ENCODE measurements at places on chromosomes 12 and 14.
A peak's percentile ranks its signal among the peaks of the same experiment; 100 is the strongest.

- DNase-seq = peak; percentile 86
Measured at GRCh38 chr12:127677537-127678131, 589.3 kb upstream of the TMEM132C start.

DNA sequence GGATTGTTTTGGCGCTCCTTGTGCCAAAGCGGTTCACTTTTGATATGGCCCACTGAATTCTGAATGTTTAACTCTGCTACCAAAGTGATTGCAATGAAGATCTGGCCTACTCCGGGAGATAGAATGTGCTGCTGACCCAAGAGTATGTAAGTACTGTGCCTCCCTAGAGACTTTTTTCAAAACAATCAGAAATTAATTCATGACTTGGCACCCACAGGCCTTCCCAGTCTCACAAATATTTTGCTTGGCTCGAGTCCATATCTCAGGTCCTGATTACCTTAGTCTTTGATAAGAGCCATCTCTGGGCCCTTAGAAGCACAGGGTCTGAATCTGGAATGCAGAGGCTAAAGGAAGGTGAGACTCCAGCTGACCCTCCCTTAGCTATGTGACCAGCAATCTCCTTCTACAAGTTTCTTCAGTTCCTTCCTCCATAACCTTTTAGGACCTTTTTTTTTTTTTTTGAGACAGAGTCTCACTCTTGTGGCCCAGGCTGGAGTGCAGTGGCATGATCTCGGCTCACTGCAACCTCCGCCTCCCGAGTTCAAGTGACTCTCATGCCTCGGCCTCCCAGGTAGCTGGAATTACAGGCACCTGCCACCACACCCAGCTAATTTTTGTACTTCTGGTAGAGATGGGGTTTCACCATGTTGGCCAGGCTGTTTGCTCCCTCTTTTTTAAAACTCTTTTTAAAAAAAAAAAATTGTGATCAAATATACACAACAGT is 49.5 kb upstream of the METAP2 start:
- no peak for DNase-seq

- DNase-seq = peak; percentile 53
Measured at GRCh38 chr12:113835896-113836295, 130.2 kb downstream of the RBM19 start.

DNA sequence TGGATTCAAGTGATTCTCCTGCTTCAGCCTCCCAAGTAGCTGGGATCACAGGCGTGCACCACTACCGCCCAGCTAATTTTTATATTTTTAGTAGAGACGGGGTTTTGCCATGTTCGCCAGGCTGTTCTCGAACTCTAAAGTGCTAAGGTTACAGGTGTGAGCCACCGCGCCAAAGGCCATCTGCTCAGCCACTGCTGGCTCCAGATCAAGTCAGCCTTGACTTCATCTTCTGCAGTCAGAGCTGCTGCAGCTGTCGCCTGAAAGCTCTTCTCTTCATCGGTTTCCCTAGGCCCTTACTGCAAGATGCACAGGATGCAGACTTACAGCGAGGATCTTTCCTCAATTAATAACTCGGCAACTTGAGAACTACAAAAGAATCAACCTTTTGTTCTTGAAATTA is 66.8 kb downstream of the CLIP1 start:
- no peak for DNase-seq

GRCh38 chr12:125351788-125352187 is 286.6 kb downstream of the AACS start:
- DNase-seq = no peak

- no peak for DNase-seq
Measured at GRCh38 chr14:41022932-41023331, 583.7 kb upstream of the LRFN5 start.

GRCh38 chr12:73308079-73308478 is 1035.9 kb downstream of the TRHDE start:
- no peak for DNase-seq

DNA sequence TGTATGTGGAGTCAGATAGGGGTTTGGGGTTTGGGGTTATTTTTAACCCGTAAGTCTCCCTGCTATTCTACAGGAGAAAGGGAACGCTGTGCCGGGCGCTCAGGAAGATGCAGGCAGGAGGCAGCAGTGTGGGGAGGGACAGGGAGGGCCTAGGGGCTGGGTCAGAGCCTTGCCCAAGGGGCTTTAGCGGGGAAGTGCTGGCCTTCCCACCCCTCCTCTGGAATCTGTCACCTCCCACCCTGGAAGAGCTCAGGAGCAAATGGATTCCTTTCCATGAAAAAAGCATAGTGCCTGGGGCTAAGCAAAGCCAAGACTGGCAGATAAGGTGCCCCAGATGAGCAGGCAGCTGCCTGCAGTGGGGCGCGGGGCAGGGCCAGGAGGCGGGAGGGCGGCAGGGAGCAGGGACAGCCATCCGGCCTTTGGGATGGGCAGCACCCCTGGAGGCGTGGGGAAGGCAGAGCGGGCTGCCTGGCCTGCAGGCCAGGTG is 7.3 kb upstream of the INF2 start:
- peak; percentile 51 for DNase-seq

DNA sequence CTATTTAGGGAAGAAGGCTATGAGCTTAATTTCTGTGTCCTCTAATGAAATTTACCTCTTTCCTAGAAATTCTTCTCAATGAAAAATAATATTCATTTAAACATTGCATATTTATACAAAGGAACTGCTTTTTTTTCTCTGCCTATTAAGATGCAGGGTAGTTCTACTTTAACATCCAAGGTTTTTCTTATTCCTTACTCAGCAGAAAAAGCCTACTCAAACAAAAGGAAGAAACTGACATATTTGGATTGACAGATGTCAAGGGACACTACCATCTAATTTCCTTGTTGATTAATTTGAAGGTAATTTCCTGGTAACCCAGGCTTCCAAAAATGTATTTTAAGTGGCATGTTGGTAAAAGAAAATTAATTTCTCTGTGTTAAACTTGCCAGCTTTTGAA is 192.3 kb downstream of the EGLN3 start:
- no peak for DNase-seq

DNA sequence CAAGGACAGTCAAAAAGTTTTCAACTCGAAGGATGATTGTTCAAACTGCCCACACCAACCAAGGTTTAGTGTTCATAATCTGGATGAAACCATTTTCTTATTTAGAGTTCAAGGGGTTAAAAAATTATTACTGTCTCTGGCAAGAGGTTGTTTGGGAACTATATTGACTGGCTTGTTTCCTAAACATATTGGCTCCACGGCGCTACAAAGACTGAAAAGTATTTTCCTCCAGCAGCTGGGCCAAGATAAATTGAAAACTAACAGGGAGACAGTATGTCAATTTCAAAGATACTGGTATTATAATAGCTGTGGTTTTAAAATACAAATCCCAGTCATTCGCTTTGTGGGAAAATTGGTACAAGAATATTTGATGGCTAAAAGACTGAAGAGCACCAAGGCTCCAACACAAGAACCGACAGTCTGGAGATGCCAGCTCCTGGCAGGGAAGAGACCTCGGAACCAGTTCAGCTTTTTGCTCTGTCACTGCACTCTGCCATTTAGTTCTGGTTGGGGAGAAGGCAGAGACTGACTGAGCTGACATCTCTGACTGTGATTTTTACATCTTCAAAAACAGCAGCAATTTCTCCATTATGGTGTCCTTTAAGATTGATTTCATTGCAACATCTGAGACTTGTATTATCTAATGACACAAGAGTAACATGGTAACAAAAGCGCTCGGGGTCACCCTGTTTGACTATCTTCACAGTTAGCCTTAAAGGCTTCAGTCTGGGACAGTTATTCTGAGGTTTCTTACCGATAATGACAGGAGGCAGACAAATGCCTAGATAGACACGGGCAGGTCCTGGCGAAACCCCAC is 62.0 kb downstream of the ST8SIA1 start:
- DNase-seq = no peak

GRCh38 chr12:106747973-106748436 is 26.5 kb upstream of the RIC8B start:
- no peak for DNase-seq

DNA sequence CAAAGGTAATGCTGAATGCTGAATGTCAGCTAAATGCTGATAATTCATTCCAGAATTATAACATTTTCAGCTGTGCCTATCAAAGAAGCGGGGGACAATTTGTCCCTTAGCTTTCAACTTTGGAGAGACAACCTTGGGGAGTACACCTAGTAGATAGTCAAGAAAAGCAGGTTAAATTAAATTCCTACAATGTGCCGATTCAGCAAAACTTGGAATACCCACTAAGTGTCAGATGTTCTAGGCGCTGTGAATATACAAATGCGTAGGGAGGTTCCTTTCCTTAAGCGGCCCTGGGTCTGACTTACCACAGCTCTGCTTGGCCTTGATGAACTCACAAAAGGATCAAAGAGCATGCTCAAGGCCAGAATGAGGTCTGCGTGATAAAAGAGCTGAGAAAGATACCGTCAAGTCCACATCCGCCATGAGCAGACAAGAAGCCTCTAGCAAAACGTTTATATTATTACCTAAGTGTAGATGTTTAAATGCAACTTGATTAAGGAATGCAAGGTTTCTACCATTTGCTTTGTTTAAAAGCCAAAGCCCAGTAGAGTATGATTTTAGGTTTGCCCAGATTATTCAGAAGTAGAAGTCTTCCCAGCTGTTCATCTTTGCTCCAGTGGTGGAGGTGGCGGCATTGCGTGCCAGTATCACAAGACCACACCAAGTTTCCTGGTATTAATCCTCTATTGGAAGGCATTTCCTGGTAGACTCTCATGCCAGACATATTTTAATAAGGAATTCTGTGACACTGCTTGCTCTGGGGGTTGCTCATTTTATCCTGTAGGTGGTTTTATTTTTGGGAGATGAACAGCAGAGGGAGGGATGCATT is 368.6 kb downstream of the DPF3 start:
- DNase-seq = no peak

- no peak for DNase-seq
Measured at GRCh38 chr14:75559451-75560222, 18.8 kb upstream of the FLVCR2 start.

GRCh38 chr12:56127888-56128669 is at the start of gene ESYT1:
Gene ESYT1, plus strand, starts transcription at chr12:56128267. Its CDS starts 53 bp downstream, at chr12:56128320.
- peak; percentile 100 for DNase-seq

DNA sequence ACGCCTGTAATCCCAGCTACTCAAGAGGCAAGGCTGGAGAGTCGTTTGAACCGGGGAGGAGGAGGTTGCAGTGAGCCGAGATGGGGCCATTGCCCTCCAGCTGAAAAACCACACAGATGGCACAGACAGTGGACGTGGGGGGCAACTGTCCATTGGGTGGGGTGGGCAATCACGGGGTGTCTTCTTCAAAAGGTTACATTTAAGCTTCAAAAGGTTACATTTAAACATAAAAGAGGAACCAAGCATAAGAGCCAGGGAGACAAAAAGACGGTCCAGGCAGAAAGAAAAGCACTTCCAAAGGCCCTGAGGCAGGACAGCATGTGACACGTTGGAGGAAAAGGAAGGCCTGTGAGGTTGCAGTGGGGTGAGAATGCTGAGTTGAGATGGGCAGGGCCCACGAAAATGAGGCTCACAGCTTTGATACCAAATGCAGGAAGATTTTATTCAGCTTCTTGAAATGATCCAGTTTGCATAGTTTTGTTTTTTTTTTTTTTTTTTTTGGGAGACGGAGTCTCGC is 10.7 kb downstream of the SCARB1 start:
- DNase-seq = no peak

DNA sequence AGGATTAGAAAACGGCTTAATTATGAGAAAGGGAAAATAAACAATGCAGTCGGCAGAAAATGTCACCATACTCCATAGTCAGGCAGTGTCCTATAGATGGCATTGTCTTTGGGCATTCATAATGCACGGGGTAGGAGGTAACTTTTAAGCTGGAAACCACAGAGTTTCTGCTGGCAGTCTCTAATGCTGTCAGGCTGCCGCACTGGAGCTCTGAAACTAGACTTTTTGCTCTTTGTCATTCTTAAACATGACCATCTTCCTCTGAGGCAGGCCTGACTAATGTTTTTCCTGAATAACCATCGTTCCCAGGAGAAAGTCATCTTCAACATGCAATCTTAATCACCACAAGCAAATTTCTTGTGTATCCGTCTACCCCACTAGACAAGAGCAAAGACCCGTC is 108.8 kb downstream of the ETNK1 start:
- no peak for DNase-seq

- DNase-seq = no peak
Measured at GRCh38 chr12:100741084-100741711, 53.4 kb upstream of the ANO4 start.

DNA sequence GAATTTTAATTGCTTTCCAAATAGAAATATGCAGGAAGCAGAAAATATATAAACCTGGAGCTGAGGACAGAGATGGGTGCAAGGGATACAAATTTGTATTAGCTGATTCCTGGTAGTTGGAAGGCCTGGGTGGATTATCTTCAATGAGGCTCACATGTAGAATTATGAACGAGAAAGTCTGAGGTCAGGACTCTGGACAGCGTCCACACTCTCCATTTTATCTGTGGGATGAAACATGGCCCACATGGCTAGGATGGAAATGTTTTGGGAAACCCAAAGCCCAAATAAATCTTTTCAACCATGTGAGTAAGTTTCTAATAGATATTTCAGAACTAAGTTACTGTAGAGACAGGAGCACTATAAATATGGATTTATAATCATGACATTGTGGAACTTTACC is 256.1 kb downstream of the APAF1 start:
- DNase-seq = no peak

DNA sequence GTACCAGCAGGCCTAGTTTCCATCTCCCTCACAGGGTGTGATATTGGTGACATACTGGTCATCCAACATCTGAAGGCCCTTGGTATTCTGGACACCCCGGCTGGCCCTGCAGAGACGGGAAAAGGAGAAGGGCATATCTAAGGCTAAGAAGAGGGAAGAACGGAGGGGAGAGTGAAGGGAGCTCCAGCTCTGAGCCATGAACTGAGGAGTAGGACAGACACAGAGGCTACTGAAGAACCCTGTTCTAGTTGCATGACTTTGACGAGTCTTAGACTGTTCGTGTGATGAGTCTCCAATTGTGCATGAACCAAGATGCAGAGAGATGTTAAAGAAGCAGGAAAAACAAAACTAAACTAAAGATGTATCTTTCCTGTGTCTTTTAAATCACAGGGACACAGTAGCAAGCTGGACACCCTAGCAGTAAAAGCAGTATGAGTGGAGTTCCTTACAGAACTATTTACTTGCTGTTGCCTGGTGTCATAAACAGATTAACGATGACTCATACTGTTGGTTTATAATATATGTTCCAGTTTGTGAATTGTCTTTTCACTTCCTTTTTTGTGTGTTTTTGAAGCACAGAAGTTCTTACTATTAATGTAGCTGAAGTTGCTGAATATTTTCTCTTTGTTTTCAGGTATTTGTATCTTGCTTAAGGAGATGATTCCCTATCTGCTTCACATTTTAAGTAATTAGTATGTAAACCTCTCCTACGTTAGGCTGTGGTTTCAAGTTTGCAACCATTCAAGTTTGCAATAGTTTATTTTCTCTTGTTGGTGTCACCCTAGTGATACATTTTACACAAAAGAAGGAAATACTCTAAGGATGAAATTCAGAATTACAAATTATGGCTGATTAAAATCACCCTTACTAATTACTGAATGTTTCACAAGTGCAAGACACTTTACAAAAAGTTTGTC is 15.7 kb downstream of the FAR2 start:
- no peak for DNase-seq

- no peak for DNase-seq
Measured at GRCh38 chr12:67988601-67989021, 636 bp upstream of the IFNG-AS1 start.

All from kidney (tissue), 22 donors.